ENCODE measurements at places on chromosomes 5 and 9.

- DNase-seq = no peak
Measured at GRCh38 chr5:19930451-19930850, 57.5 kb downstream of the CDH18 start.

DNA sequence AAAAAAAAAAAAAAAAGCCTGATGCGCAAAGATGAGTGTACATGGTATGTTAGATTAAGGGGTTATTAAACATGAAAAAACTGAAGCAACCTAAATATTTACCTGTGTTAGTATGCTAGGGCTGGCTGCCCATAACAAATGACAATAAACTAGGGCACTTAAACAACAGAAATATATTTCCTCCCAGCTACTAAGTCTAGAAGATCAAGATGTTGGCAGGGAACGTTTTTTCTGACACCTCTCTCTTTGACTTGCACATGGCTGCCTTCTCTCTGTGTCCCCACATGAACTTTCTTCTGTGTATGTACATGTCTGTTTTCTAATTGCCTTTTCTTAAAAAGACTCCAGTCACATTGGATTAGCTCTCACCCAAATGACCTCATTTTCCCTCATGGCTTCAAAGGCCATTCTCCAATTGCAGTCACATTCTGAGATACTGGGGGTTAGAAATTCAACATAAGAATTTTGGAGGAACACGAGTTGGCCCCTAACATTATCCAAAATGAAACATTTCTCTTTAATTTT, 694.5 kb downstream of the CDH9 start:
- DNase-seq = no peak

DNA sequence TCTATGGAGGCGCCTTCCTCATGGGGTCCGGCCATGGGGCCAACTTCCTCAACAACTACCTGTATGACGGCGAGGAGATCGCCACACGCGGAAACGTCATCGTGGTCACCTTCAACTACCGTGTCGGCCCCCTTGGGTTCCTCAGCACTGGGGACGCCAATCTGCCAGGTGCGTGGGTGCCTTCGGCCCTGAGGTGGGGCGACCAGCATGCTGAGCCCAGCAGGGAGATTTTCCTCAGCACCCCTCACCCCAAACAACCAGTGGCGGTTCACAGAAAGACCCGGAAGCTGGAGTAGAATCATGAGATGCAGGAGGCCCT, 3.2 kb downstream of the CEL start:
- DNase-seq = no peak

DNA sequence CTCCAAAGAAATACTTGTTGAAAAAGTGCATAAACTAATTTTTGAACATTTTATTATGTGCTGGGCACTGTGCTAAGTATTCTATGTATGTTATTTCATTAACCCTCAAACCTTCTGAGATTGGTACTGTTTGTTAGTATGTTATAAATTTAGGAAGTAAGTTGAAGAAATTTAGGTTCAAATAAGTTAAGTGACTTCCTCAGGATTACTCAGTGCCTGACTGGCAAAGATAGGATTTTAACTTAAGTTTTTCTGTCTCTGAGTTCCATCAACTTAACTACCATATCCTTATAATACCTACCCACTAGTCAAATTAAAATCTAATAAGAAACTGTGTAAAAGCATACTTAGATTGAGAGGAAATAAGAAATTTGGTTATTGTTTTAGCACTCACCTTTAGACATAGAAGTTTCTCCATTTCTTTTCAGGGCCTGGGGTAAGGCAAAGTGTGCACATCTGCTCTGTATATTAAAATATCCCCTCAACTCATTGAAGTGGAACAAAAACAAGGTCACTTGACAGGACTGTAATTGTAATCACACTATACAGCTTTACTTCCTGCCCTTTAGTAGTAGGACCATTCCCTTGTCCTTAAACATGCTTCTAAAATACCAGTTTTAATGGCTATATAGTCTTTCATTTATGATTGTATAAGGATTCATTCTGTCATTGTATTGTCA, 15.2 kb downstream of the TGFBR1 start:
- DNase-seq = no peak

GRCh38 chr5:2752821-2753439, 1.5 kb upstream of the IRX2 start:
- DNase-seq = no peak

- no peak for DNase-seq
Measured at GRCh38 chr9:93287189-93287552, 103.2 kb downstream of the WNK2 start.

- DNase-seq = no peak
Measured at GRCh38 chr5:96220610-96221390, 212.2 kb downstream of the PCSK1 start.

GRCh38 chr5:142087920-142088679, 20.5 kb upstream of the NDFIP1 start:
- peak; percentile 62 for DNase-seq

DNA sequence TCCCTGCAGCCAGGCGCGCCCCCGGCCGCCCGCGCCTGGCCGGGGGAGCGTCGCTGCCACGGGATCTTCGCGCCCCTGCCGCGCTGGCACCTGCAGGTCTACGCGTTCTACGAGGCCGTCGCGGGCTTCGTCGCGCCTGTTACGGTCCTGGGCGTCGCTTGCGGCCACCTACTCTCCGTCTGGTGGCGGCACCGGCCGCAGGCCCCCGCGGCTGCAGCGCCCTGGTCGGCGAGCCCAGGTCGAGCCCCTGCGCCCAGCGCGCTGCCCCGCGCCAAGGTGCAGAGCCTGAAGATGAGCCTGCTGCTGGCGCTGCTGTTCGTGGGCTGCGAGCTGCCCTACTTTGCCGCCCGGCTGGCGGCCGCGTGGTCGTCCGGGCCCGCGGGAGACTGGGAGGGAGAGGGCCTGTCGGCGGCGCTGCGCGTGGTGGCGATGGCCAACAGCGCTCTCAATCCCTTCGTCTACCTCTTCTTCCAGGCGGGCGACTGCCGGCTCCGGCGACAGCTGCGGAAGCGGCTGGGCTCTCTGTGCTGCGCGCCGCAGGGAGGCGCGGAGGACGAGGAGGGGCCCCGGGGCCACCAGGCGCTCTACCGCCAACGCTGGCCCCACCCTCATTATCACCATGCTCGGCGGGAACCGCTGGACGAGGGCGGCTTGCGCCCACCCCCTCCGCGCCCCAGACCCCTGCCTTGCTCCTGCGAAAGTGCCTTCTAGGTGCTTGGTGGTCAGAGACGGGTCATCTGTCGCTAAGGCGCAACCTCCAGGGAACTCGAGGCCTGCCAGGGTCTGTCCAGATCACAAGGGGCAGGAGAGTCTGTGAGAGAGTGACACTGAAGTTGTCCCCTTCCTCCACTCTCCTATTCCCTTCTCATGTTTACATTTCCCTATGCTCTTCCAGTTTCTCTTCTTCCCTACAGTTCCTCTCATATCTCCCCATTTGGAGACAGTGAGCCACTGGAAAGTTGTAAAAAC, 1.3 kb downstream of the GPR150 start:
- DNase-seq = peak; percentile 42

- DNase-seq = no peak
Measured at GRCh38 chr5:89728750-89729149, 680.8 kb downstream of the CETN3 start.

- DNase-seq = no peak
Measured at GRCh38 chr9:12416716-12417115, 276.5 kb upstream of the TYRP1 start.

GRCh38 chr9:37582548-37583157, 6.5 kb upstream of the FBXO10 start:
- DNase-seq = no peak

DNA sequence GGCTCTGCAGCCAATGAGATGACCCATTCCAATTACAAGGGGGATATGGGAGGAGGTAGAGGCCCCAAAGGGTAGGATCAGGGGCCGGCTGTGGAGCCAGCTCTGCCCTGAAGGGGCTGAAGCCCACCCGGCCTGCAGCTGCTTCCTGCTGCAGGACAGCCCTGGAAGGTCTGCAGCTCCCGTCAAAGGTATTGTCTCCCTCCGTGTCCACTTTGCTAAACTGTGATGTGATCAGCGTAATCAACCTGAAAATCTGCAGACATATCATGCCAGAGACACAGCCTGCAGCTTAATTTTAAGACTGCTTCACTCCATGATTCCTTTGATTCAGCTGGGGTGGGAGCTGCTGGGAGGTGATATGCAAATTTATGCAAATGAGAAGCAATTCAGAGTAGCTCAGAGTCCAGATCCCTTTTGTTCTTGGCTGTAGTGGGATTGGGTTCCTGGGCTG, 90.7 kb downstream of the GADD45G start:
- DNase-seq = no peak

DNA sequence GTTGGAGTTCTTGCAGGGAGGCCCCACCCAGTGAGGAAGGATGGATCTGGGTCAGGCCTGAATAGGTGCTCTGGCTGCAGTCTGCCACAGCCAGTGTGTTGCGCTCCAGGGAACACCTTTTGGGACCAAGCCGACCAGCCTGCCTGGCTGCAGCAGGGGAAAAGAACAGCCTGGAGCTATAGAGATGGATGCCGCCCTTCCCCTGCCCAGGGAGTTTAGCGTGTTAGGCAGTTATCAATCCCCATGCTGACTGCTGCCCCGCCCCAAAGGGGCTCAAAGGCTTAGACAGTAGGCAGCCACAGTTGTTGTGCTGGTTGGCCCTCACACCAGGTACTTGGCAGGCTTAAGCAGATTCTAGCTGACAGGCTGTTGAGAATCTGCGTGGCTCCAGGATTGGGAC, 153.4 kb upstream of the ADAMTS19 start:
- no peak for DNase-seq

GRCh38 chr9:33186457-33187168, 19.5 kb upstream of the B4GALT1 start:
- DNase-seq = no peak

DNA sequence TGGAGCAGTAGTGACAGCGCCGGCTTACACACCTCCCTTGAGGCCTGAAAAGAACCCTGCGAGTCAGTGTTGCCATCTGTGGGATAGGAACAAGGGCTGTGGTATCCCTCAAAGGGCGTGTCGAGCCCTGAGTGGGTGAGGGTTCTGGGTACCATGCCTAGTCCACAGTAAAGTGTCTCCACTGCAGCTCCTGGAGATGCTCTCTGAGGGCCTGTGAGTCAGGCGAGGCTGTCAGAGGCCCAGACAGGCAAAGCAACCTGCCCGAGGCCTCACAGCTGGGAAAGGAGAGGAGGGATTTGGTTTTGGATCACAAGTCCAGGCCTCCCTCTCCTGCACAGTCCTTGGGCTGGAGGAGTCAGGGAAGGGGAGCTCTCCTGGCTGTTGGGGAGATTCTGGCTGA, 6.1 kb downstream of the PRRX2 start:
- no peak for DNase-seq

DNA sequence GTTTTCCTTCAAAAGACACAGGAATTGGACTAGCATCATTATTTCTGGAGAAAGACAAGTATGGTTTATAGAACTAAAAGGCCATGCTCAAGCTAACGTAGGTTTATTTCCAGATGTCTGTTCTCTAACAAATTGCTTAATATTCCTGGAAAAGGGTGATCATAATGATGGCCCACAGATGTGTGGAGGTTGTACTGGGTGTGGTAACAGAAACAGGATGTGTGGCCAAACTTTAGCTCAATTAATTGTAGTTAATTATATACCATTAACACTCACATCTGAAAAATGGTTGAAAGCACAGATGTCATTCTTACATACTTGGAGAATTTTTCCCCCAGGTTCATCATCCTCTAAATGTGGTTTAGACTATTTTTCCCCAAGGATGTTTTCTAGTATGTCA, 292.7 kb upstream of the RASA1 start:
- DNase-seq = no peak

GRCh38 chr5:55665065-55665464, 47.1 kb downstream of the SLC38A9 start:
- no peak for DNase-seq

- DNase-seq = no peak
Measured at GRCh38 chr5:178588769-178589168, 1.4 kb downstream of the COL23A1 start.

DNA sequence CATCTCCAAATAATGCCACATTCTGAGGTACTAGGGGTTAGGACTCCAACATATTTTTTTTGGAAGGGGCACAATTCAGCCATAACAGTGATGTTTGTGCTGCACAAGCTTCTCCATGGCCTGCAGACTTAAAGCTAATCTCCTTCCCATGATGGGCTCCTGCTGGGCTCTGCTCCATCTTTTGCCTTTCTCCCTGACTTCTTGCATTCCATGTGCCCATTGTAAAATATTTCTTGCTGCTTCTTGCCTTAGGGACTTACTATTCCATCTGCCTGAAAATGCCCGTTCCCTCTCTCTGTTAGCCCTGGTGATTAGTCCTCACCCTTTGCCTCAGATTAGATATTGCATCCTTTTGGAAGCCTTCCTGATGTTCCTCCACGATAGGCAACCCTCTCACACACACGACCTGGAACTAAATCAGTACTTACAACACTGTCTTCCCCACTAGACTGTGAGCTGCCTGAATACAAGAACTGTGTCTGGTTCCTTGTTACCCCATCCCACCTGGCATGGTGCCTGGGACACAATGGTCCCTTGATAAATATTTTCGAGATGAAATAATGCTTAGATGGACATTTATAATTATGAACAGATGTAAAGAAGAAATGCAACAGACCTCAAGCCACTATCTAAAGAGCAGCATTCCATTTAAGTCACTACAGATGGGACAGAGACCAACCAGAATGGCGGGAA, 33.5 kb downstream of the OR1J1 start:
- DNase-seq = no peak

- DNase-seq = no peak
Measured at GRCh38 chr5:175521313-175521833, 43.0 kb downstream of the SFXN1 start.

DNA sequence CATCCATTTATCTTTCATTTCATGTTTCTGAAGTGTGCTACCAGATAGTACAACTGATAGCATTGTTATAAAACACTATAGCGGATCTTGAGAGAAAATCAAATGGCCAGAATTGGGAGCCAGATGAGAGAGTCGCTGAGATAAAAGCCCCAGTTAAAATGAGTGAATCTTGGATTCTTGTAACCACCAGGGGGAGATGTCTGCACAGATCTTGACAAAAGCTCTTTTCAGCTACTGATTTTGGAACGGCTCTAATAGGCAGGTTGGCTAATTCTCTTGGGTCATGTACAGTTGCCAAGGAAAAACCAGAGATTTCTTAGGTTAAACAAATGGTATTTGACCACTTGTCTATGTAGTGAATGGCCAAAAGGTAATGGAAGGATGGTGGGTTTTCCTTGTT, 21.7 kb downstream of the F2RL2 start:
- DNase-seq = peak; percentile 4

DNA sequence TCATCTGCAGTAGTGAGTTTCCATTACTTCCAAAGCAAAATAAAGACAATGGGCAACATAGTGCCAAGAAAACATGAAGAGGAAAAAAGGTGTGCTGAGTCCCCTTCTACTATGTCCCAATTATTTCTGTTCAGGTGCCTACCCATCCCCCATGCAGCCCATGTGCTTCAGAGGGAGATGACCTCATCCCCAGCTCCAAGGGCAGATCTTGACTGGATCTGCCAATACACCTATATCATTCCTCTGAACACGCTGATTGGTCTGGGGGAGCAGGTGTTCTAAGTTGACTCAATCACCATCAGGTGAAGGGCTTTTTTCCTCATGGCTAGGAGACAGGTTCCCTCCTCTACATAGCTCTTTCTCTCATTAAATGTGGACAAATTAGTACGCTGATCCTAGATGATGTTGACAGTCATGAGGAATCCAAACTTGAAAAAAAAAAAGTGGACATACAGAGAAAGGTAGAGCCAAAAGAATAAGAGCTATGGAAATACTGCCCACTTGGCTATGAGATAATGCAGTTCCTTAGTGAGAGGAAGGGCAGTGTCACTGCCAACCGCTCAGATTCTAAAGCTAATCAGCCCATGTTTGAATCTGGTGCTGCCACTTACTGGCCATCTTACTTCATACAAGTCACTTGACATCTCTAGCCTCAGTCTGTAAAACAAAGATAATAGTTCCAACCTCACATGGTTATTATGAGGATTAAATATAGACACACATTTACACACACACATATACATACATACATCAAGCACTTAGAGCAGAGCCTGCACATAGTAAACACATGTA, 23.1 kb downstream of the PRELID2 start:
- no peak for DNase-seq
